ENCODE measurements at places on chromosomes 4 and X.

DNA sequence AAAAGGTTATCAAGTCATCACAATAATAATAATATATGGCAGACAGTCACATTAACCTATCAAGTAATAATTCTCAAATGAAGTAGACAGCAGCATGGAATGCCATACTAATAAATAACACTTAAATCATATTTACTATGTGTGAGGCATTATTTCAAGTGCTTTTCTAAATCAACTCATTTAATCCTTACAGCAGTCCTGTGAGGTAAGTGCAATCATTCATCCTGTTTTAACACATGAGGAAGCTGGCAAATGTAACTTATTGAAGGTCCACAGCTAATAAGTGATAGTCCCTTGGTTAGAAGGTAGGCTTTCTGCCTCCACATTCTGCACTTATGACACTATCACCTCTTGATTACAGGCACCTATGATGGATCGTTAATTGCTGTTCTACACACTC is 24.5 kb downstream of the GABRA4 start:
- DNase-seq = no peak

- DNase-seq = no peak
Observed at GRCh38 chrX:109740433-109740809, 7.4 kb upstream of the ACSL4 start.

DNA sequence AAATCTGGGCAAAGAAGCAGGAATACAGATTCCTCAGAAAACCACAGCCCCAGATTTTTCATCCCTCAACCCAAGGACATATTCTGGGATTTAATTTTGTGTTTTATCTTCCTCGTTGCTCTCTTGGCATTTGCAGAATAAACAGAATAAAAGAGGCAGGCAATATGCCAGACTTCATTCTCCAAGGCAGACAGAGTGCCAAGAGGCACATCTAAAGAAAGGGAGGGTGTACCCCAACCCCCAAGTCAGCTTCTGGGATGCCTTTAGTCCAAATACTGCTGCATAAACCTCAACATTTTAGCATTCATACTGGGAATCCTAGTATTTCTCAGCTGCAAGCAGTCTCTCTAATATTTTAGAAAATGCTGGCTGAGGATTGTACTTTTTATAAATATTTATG is 629.2 kb downstream of the KLHL13 start:
- no peak for DNase-seq

DNA sequence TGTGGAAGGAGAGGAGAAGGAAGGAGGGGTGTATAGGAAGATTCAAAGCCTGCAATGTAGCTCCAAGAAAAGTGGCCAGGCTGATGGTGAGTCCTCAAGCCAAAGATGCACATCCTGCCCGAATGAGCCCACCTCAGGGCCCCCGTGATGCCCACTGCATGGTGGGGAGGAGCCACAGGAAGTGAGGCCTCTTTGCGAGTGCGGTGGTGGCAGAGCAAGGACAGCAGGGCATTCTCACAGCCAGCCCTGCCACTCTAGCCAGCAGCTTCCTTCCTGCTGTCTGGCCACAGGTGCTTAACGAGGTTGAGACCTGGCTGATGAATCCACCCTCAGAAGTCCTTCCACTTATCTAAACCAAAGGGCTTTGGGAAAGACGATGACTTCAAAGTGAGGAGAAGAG is 55.8 kb downstream of the BCOR start:
- no peak for DNase-seq

GRCh38 chr4:168059251-168059650 is 33.1 kb upstream of the ANXA10 start:
- no peak for DNase-seq

GRCh38 chrX:145820825-145821224 is 3.2 kb downstream of the SLITRK2 start:
- DNase-seq = no peak

DNA sequence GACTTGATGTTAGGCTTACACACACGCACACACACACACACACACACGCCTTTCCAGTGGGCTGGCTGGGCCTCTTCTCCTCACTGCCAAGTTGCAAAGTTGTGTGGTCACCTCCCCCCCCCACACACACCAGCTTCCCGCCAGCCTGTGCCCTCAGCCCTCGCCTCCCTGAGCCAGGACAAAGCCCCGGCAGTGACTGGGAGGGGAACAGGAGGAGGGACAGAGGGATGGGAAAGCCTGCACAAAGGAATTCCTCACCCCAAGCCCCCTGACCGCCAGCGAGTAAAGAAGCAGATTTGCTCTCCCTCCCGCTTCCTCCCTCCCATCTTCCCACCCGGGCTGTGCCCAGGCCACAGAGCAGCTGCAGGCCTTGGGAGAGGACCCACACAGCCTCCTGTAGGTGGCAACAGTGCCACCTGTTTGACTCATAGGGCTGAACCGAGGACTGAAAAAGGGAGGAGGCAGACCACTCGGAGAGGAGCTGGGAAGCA is at the start of gene GDPD2:
GDPD2 (plus strand) TSS at position 464 of the 491 bp plus-strand sequence. CDS start 1,671 bp downstream, outside the sequence.
- no peak for DNase-seq

DNA sequence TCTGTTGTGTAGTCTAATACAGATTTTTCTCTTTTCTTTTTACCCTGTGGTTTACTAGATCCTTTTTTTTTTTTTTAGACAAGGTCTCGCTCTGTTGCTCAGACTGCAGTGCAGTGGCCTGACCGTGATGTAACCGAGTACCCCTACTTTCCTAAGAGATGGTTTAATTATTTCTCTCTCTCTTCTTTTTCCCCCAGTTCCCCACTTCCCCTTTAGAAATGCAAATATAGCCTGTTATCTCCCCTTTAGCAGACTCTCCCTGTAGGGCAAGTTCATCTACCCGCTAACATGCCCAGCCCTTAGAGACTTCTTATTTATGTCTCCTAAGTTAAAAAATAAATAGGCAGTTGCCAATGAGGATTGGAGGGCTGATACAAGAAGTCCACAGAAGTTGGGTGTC is 4.5 kb downstream of the SNX25 start:
- DNase-seq = no peak

DNA sequence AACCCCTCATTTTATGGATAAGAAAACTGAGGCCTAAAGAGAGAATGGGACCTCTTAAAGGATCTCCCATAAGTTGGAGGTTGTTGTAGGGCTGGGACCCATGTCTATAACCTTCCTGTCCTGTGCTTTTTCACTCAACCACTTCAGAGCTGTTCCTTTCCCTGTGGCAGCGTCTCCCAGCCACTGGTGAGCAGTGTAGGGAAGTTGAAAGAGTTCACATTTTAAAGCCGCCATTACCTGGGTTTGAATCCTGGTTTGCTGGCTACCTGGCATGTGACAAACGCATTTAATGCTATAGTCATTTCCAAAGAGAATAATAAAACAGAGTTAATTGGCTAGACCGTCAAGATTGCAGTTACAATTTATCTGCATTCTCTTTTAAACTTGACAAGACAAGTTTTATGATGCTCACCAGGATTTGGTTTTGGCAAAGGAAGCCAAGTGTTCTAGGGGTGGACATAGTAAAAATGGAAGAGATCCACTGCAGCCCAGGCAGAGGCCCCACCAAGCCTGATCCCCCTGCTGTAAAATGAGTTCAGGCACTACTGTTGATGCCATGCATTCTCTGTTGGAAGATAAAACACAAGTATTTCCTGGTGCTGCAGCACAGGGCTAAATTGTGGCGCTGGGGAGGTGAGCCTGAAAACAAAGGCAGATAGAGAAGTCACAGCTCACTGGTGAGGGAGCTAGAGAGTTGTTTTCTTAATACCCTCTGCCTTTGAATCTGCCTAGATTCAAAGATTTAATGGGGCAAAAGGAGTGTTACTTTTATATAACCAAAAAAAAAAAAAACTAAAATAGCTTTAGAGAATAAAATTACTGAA is 218.7 kb downstream of the NWD2 start:
- DNase-seq = no peak

DNA sequence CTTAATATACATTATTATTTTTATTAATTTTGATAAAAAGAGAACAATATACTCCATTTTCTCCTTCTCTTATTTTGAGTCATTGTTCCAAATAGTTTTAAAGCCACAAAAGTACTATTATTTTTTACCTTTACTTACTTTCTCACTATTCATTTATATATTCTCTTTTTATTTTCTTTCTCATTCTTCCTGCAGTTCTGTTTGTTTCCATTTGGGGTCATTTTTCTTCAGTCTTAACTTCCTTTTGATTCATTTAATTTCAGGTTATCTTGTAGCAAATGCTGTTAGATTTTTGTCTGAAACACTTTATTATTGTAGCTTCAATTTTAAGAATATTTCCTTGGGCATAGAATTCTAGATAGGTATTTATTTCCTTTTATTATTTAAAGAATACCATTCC is 438.6 kb upstream of the EPHA5 start:
- DNase-seq = no peak

DNA sequence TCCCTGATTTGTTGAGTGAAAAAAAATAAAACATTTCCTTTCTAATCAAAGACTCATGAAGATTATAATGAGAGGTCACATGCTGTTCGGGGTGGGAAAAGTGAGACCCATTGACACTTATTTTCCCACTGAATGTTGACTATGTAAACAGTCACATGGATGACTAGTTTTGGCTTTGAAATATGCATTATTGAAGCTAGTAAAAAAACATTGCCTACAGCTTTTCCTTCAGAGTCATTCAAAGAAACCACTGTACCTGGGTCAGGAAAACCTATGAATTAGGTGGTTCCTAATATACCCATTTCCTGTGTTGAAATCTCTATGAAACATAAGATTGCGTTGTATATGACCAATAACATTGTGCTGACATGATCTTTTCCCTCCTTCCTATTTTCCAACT is 251.2 kb downstream of the CFAP299 start:
- DNase-seq = no peak

Data from stimulated activated CD8-positive, alpha-beta memory T cell treated with anti-CD3 and anti-CD28 coated beads, Interleukin-12 subunit alpha, Interleukin-12 subunit beta, amount 100 ng/mL, for 4 hours (primary cell).